ENCODE measurements at places on chromosomes 13 and 19. TPM values are rescaled to one million over a fixed set of nuclear protein-coding genes. Genes with fewer than 3 reads are reported as not detected.

DNA sequence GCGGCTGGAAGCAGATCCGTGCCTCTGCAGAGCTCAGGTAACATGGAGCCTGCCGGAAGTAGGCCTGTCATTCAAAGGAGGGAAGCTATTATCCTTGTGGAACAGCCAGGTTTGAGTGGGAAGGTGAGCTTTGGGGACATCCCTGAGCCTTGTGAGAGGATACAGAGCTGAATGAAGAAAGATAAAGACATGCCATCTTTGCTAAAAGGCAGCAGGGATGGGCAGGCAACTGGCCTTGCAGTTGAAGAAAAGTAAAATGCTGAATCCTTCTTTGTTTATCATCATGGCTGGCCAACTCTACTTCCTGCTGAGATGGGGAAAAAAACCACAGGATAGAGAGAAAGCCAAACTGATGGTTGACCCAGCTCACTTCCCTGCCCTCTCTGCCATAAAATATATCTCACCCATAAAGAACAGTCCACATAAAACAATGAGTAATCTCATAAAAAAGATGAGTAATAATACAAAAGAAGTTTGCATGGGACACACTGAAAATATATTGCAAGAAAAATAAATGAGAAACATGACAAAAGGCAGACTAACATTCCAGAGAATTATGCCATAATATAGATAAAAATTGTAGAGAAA, 226.3 kb downstream of the DLEU7 start:
- peak; percentile 39 for DNase-seq

DNA sequence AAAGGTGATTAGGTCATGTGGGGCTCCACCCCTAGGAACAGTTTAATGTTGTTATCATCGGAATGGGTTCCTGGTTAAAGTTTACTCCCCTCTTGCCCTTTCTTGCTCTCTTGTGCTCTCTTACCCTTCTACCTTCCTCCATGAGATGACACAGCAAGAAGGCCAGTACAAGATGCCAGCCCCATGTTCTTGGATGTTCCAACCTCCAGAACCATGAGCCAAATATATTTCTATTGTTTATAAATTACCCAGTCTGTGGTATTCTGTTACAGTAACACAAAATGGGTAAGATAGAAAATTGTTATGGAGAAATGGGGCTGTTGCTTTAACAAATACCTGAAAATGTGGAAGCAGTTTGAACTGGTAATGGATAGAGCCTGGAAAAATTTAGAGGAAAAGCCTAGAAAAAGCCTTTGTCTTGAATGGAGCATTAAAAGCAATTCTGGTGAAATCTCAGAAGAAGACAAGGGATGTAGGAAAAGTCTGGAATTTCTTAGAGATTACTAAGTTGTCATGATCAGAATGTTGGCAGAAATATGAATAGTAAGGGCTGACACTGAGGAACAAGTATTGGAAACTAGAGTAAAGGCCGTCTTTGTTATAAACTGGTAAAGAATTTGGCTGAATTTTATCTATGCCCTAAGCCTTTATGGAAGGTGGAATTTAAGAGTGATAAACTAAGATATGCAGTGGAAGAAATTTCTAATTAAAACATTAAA, 53.5 kb upstream of the TSC22D1 start:
- no peak for DNase-seq

DNA sequence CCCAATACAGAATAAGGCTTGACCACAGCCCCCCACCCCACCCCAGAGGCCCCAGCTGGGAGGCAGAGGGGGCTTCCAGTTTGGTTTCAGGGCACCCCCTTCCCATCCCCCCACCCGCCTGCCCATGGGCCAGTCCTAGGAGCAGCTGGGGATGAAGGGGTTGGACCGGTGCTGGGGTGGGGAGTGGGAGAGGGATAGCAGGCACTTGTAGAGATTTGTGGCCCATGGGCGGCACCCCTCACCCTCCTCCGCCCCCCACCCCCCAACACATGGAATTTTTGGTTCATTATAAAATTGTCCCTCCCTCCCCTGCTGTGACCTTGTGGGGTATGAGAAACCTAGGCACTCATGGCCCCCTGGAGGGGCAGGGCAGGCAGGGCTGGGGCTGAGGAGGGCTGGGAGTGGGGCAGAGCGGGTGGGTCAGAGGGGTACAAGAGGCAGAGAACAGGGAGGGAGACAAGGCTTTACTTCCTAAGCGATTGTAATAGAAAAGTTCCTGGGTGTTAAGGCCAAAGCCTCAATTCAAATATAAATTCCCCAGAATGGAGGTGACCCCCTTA, 5.3 kb upstream of the GSK3A start:
- no peak for DNase-seq

DNA sequence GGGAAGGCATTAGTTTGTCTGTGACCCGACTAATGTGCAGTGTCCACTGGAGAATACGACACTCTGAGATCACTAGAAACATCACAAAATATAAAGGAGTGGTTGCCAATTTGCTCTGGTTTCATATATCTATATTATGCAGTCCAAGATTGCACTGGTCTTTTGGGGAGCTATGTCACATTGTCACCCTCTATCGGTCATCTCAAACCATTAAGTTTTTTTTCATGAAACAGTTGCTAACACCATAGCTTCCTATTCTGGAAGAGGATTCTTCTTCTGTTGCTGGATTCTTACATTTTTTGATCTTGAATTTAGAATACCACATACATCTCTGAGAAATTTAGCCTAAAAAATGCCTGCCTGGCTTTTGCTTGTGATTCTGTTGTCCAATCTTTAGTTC, 168.6 kb downstream of the LACC1 start:
- no peak for DNase-seq

DNA sequence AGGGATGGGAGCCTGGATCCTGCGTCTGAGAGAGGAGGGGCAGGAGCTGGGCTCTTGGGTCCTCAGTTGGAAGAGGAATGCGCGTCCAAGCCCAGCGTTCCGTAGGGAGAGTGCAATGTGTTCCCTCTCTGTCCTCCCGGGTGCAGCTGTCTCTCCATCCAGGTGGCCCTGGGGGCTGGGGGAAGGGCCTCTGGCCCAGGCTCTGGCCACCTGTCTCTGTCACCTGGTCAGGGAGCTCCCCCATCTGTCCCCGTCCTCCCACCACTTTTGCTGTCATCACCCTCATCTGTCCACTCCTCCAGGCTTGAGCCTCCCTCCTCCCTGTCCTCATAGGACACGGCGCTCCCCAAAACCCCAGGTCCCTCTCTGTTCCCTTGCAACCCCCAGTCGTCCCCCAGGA, 3.7 kb upstream of the SBK2 start:
- DNase-seq, result no peak

DNA sequence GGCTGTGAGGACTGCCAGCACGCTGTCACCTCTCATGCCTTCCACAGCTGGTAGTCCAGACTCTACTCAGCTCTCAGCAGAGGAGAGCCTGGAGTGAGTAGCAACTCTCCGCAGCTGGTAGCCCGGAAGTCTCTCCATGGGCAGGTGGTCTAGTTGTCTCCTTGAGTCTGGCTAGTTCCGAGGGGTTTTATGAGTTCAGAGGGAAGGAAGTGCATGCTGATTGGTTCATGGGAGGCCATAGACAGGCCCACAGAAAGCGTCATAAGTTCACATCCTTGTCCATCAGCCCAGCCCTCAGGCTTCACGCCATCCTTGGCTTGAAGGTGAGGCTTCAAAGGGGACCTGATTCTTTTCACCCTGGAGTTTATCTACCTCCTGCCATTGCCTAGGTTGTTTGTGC, 2662.4 kb upstream of the PCDH20 start:
- no peak for DNase-seq

DNA sequence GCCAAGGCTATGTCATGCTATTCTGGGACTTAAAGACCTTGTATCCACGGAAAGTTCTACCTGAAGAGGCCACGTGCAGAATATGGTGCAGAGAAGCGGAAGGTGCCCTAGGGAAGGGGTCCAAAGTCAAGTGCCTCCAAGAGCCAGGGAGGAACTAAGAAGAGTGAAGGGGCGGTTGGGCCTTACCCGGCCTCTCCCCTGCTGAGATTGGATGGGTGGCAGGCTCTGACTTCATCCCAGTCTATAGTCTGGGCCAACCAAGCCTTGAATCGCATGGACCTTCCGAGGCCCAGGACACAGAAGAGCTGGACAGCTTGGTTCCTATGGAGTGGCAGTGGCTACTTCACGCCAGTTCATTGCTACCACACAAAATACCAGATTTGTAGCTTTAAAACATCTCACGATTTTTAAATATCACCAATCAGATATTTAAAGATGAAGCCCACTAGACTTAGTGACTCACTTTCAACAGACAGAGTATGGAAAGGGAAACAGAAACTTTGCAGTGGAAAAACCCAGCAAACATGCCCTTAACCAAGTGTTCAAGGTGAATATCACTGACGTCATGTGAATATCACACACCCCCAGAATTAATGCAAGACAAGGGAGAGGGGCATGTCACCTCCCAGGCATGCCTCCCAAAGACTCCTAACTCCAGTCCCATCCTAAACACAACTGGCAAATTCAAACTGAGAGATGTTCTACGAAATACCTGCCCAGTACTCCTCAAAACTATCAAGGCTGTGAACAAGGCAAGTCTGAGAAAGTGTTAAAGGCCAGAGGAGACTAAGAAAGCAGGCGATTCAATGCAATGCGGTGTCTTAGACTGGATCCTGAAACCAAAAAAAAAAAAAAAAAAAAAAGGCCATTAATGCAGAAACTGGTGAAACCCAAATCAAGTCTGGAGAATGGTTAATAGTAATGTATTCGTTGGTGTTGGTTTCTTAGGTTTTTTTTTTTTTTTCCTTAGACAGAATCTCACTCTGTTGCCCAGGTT, 10.2 kb downstream of the C19orf12 start:
- no peak for DNase-seq

DNA sequence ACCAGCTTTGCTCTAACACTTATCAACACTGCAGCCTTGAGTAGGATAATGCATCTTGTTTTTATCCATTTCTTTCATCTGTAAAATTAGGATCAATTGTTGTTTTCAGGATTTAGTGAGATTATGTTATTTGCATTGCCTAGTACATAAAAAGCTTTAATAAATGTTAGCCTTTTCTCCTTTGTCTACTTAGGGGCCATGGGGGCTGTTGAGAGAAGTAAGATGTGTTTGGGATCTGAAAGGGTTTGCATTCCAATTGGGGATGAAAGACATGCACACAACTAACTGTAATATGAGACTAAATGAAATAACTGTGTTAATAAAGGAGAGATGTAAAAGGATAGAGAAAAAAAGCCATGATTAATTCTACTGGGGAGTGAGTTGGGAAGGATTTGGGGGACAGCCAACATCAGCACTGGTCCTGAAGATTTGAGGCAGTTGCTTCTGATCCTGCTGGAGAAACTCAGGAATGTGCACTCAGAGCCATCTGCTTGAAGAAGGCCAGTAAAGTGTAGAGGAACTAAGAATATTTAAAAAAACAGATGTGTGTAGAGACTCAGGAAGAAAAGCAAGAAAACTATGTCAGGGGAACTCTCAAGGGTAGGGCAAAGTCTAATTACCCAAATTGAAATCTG, 236.3 kb downstream of the OLFM4 start:
- DNase-seq, result no peak

DNA sequence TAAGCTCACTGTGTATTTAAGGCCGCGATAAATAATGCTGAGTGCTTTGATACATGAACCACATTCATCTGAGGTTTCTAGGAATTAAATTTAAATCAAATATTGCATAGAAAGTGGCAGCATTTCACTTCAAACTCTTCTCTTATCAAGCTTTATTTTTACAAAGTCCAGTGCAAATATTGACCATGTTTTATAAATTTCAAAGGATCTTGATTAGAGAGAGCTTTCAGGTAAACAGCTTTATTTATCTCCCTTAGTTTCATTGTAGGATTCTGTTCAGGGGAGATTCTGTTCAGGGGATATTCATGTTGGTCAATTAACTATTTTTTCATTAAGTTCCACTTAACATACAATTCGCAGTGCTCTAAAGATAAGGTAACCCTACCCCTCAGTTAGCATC, 249.7 kb upstream of the IRS2 start:
- no peak for DNase-seq

GRCh38 chr13:38496917-38497316, 147.3 kb downstream of the UFM1 start:
- DNase-seq, result no peak

DNA sequence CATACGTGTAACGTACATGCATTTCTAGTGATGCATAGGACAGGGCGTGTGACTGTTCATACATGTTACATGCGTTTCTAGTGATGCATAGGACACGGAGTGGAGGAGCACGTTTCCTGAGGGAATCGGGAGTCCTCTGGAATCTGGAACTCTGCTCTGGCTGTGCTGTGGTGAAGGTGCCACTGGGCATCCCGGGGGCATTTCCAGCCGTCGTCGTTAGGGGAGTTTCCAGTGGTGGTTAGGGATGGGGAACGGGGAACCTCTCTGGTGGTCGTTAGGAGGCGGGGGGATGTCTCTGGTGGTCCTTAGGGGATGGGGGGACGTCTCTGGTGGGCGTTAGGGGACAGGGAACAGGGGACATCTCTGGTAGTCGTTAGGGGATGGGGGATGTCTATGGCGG, 209.6 kb upstream of the SOX1 start:
- DNase-seq, result no peak

DNA sequence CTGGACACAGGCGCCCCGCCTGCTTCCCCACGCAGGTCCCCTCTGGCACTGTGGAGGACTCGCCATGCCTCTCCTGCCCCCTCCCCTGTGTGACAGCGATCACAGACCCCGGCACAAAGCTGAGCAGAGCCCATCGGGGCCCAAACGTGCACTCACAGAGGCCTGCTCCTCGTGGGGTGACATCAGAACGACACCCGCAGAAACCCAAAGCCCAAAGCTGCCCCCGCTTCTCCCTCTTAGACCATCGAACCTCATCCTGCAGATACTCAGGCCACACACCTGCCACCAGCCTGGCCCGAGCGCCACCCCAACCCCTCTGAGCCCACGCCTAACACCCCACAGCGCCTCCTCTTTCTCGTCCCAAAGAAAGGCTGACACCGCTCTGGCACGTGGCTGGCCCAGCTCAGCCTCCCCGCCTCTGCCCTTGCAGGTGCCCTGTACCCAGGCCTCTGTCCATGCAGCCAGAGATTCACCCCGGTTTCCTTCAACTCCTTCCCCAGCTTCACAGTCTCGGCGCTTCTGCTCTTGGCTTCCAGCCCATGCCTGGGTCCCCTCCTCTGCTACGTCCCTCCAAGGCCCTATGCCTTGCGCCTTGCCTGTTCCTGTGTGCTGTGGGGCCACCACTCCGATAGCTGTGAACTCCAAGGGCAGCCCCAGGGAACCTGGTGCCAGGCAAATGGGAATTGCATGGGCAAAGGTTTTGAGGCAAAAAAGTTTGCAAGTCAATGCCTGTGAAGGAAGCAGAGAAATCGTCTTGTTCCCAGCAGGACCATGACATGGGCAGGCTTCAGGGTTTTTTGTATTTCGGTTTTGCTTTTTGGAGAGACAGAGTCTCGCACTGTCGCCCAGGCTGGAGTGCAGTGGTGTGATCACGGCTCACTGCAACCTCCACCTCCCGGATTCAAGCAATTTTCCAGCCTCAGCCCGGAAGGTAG, 831 bp upstream of the CBARP start:
- no peak for DNase-seq

GRCh38 chr13:44732503-44733098, 156.5 kb upstream of the TSC22D1 start:
- no peak for DNase-seq

The C1QTNF9 gene
- not detected for total RNA-seq

The ZNF681 gene
- total RNA-seq, result 1.1 TPM

The FFAR3 gene
- not detected for total RNA-seq

The CCDC61 gene
- total RNA-seq, result 12.9 TPM

The SLC25A30 gene
- total RNA-seq, result 13.8 TPM

The YJEFN3 gene
- total RNA-seq, result 0.38 TPM

The ZNF578 gene
- total RNA-seq, result 2.4 TPM

The FRY gene
- total RNA-seq, result 5.8 TPM

All from bronchial epithelial cell (primary cell).